ENCODE measurements at places on chromosomes 3 and 15. TPM values are rescaled to one million over a fixed set of nuclear protein-coding genes. Genes with fewer than 3 reads are reported as not detected.

ZBTB38 gene
- polyA plus RNA-seq: 113 TPM

ZCWPW2 gene
- 0.19 TPM for polyA plus RNA-seq

GPR176 gene
- 0.46 TPM for polyA plus RNA-seq

UROC1 gene
- polyA plus RNA-seq: not detected

GOLGA8O gene
- not detected for polyA plus RNA-seq

EXD1 gene
- not detected for polyA plus RNA-seq

IQCH gene
- 0.13 TPM for polyA plus RNA-seq

COL6A5 gene
- not detected for polyA plus RNA-seq

MESP1 gene
- 1.8 TPM for polyA plus RNA-seq

NUSAP1 gene
- polyA plus RNA-seq: 4.7 TPM

ITGA11 gene
- polyA plus RNA-seq: not detected

DUSP7 gene
- polyA plus RNA-seq: 1.1 TPM

KLHL24 gene
- 41.3 TPM for polyA plus RNA-seq

IL17RE gene
- polyA plus RNA-seq: not detected

C3orf85 gene
- polyA plus RNA-seq: not detected

WDR49 gene
- not detected for polyA plus RNA-seq

OIP5 gene
- polyA plus RNA-seq: 0.68 TPM

B3GALNT1 gene
- 1.1 TPM for polyA plus RNA-seq

LEO1 gene
- polyA plus RNA-seq: 13.4 TPM

PRTG gene
- not detected for polyA plus RNA-seq

SENP8 gene
- polyA plus RNA-seq: 0.59 TPM

PAK6 gene
- not detected for polyA plus RNA-seq

RASL12 gene
- polyA plus RNA-seq: not detected

GOLGA8R gene
- 0.06 TPM for polyA plus RNA-seq

SLC22A13 gene
- polyA plus RNA-seq: not detected

KCNH8 gene
- 1.9 TPM for polyA plus RNA-seq

ATRIP gene
- 13.9 TPM for polyA plus RNA-seq

MAP1A gene
- polyA plus RNA-seq: not detected

A4GNT gene
- not detected for polyA plus RNA-seq

SAMD7 gene
- polyA plus RNA-seq: not detected

SERINC4 gene
- 1.1 TPM for polyA plus RNA-seq

GPR15 gene
- 3.1 TPM for polyA plus RNA-seq

THUMPD3 gene
- 17.9 TPM for polyA plus RNA-seq

OXNAD1 gene
- polyA plus RNA-seq: 9.4 TPM

CLDN18 gene
- not detected for polyA plus RNA-seq

WDR93 gene
- polyA plus RNA-seq: not detected

ECE2 gene
- polyA plus RNA-seq: not detected

GOLGA8H gene
- not detected for polyA plus RNA-seq

NKIRAS1 gene
- 2.8 TPM for polyA plus RNA-seq

MORC1 gene
- polyA plus RNA-seq: not detected

STAB1 gene
- not detected for polyA plus RNA-seq

SYNPR gene
- not detected for polyA plus RNA-seq

SLC38A3 gene
- not detected for polyA plus RNA-seq

CADM2 gene
- not detected for polyA plus RNA-seq

OSBPL10 gene
- polyA plus RNA-seq: 126 TPM

SCN5A gene
- not detected for polyA plus RNA-seq

BTLA gene
- 85.4 TPM for polyA plus RNA-seq

ALS2CL gene
- polyA plus RNA-seq: 0.10 TPM

ZBED2 gene
- 6.7 TPM for polyA plus RNA-seq

RTP1 gene
- polyA plus RNA-seq: not detected

ACAD11 gene
- polyA plus RNA-seq: 6.0 TPM

ARIH2 gene
- polyA plus RNA-seq: 88.4 TPM

GABRG3 gene
- not detected for polyA plus RNA-seq

EPHA3 gene
- not detected for polyA plus RNA-seq

GP5 gene
- 0.05 TPM for polyA plus RNA-seq

CIB2 gene
- polyA plus RNA-seq: 5.7 TPM

ALPK3 gene
- polyA plus RNA-seq: not detected

DZIP3 gene
- 6.2 TPM for polyA plus RNA-seq

MIX23 gene
- 9.1 TPM for polyA plus RNA-seq
